ENCODE measurements at places on chromosomes 13 and 19.

DNA sequence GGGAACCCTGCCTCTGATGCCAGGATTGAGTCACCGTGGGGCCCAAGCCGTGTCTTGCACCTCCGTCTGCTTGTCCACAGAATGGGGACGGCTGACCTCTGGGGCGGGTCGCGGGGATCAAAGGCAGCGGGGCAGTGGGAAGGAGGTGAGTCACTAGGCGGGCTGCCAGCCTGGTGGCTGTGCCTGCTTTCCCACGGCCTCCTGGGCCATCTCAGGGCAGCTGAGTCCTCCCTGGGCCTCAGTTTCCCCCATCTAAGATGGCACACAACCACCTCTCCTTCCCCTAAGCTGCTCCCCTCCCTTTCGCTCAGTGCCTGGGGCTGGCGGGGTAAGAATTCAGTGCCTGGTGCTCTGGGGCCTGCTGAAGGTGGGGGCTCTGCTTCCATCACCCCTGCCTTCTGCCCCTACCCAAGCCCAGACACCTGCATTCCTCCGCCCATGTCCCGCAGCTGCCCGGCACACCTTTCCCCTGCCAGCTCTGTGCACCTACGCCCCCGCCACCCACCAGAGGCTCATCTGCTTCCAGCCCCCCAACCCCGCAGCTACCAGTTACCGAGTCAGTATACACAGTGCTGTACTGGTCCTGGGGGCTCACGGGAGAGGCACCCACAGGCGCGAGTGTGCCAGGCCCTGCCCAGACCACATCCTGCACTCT, 3.5 kb downstream of the MKNK2 start:
- no peak for DNase-seq

- peak; percentile 82 for DNase-seq
These were observed 73.4 kb upstream of the FLT1 start for GRCh38 chr13:28568286-28568685.

DNA sequence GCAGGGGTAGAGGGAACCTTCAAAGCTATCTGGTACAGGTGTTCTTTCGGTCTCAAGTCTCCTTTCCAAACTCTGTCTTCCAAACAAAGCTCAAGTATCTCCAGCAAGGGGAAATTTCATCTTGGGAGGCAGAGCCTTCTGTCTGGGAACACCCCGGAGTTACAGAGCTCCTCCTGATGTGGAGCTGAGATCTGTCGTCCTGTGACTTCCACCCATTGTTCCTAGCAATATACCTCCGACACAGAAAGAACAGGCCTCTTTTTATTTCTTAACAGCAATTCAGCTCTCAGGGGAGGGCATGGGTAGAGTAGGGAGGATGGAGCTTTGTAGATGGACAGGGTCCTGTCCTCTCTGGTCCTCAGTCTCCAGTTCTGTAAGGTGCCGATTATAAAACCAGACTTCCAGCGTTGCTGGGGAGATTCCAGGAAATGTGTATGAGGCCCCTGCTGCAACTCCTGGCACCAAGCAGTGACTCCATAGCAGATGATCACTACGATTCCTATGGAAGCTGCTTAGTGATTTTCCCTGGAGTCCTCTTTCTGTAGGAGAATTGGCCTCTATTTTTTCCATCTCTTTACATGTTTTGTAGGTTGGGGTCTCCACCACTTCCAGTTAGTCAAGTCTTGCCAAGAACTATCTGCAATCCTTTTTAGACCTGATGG, 56.0 kb upstream of the ARGLU1 start:
- DNase-seq: no peak

DNA sequence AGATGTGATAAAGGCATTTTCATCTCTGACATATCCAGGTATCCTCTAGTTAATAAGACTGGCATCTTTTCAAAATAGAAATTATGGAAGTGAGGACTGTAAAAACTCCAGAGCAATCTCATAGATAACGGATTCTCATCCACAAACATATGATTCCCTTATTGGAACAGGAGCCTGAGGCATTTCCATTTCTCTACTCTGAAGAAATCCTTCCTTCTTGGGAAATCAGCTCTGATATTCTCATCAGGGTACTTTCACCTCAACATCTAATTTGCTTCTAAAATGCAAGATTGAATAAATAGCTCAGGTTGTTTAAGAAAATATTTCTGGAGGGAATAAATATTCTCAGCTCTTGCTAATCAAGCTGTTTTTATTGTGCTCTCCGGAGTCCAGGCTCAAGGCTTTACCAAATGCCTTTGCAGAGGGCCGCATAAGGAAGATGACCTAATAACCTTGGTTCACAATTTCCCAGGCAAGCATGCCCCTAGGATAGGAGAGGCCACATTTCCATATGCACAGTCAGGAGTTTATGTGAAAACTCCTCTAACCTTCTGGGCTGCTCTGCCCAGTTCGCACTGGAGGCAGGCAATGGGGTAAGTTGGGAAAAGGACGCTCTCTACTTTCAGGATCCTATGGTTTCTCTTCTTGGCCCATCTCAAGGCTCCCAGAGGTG, 44.0 kb upstream of the RFC3 start:
- no peak for DNase-seq

DNA sequence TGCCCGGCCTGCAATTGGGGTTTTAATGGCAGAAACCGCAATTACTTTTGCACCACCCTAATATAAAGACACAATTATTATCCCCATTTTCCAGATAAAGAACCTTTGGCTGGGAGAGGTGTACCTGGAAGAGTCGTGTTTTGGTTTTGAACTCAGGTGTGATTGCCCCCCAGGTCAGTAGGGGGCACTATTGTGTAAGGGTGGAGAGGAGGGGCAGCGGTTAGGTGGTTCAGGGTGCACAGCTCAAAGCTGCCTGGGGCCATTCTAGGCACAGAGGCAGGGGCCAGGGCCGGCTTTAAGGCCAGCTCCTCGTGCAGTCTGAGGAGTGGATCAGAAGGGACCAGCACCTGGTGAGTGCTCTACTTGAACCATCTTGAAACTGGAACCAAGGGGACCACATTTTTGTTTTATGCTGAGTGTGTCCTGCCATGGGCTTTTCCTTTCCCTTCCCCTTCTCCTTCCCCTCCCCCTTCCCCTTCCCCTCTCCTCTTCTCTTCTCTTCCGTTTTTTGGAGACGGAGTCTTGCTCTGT, 5.8 kb upstream of the FCGRT start:
- DNase-seq: peak; percentile 70

DNA sequence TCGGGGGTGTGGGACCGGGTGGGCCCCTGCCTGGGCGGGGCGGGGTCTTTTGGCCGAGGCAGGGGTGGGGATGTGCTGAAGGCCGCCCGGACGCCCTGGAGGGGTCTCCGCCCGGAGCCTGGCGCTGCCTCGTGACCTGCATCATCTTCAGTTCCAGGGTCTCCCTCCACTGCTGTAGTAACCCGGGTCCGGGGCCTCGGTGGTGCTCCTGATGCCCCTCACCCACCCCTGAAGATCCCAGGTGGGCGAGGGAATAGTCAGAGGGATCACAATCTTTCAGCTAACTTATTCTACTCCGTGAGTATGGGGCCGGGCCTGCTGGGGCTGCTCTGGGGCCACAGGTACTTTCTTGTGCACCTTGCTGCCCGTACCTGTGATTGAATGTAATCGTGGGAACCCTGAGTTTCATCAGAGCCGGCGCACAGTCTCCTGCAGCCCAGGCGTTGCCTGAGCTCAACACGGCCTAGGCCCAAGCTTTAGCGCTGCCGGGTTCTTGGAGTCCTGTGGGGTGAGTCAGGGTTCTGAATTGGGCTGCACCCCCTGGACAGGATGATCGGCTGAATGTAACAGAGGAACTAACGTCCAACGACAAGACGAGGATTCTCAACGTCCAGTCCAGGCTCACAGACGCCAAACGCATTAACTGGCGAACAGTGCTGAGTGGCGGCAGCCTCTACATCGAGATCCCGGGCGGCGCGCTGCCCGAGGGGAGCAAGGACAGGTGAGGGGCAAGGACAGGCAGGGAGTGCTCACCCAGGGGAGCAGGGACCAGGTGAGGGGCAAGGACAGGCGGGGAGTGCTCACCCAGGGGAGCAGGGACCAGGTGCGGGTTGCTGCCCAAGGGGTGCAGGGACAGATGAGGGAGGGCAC, 10.5 kb downstream of the PEAK3 start:
- no peak for DNase-seq

- DNase-seq: no peak
These were observed 509.5 kb downstream of the SLITRK1 start for GRCh38 chr13:83372786-83373185.

- DNase-seq: no peak
These were observed 399.6 kb downstream of the LMO7 start for GRCh38 chr13:76035711-76036110.

DNA sequence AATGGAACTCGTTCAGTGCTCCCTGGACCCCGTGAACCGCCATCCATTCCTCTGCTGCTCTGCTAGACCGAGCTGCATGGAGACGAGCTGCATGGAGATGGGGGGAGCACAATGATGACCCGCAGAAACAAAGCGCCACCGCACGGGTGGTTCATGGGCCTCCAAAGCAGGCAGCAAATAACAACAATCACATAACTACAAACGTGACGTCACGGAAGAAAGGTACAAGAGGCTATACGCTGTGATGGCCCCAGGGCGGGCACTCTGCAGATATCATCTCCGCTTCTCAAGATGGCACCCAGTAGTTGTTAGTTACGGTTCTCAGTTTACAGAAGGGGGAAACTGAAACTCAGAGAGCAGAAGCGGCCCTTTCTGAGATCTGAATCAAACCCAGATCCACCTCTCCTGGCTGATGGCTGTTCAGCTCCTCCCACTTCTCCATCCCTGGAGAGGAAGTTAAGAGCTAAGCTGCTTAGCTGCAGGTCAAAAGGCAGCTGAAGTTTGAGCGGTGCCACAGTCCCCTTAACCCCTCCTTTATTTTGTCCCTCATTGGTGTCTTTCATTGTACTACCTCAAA, 1.7 kb downstream of the ATP13A1 start:
- DNase-seq: peak; percentile 47

GRCh38 chr13:29817604-29818378, 32.6 kb downstream of the UBL3 start:
- peak; percentile 37 for DNase-seq

DNA sequence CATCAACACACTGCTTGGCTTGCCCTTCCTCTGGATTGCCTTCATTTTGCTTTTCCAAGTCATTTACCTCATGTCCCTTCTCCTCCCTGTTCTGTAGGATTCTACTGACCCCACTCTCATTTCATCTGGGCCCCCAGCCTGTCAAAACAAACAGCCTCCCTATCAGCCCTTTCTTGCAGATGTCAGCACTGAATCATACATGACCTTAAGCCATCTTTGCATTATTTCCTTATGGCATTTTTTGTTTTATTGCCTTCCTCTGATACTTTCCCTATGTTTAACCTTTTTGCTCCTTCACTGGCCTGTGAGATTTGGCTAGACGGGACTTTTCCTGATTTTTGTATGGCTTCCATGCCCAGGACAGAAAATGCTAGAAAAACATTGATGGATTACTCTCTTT, 8.7 kb downstream of the LRCH1 start:
- DNase-seq: no peak

- DNase-seq: no peak
These were observed 8.4 kb upstream of the PRR19 start for GRCh38 chr19:42293540-42293939.

- peak; percentile 53 for DNase-seq
These were observed 186.2 kb downstream of the USP12 start for GRCh38 chr13:26985285-26985878.

DNA sequence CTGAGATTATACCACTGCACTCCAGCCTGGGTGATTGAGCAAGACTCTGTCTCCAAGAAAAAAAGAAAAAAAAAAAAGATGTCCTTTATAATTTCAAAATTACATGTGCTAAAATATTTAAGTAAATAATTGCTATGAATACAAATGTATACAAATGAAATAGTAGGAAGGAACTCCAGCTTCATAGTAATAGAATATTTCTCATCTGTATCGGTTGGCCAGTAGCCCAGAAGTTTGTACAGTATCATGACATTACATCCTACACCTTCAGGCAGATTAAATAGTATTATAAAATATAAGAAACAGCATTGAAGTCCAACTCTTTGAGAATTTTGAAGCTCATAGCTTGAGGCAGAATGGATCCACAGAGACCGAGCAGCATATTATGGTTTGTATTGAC, 36.5 kb upstream of the CLDN10 start:
- DNase-seq: no peak

- DNase-seq: no peak
These were observed 128.5 kb upstream of the TMTC4 start for GRCh38 chr13:100803091-100803490.

DNA sequence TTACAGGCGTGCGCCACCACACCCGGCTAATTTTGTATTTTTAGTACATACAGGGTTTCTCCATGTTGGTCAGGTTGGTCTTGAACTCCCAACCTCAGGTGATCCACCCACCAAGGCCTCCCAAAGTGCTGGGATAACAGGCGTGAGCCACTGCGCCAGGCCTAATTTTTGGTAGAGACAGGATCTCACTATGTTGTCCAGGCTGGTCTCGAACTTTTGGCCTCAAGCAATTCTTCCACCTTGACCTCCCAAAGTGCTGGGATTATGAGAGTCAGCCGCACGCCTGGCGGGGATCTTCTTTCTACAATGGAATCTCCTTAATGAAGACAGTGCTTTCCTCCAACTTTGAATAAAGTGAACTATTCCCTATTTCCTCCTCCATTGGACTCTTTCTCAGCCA, 5.8 kb downstream of the RASIP1 start:
- DNase-seq: no peak

GRCh38 chr13:113596321-113597200, 12.0 kb downstream of the TFDP1 start:
- DNase-seq: no peak

DNA sequence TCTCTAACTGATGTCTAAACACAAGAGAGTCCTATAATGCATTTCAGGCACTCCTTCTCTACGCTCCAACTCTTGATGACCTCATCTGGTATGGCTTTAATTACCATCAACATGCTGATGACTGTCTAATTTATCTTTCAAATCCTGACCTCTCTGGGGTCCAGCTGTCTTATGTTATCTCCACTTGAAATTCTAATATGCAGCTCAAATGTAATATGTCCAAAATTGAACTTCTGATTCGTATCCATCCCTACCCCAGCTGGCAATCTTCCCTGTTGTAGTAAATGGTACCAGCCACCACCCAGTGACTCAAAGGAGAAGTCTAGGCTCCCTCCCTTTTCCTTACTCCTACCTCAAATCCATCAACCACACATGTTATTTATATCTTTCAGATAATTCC, 288.0 kb upstream of the SLC10A2 start:
- no peak for DNase-seq

DNA sequence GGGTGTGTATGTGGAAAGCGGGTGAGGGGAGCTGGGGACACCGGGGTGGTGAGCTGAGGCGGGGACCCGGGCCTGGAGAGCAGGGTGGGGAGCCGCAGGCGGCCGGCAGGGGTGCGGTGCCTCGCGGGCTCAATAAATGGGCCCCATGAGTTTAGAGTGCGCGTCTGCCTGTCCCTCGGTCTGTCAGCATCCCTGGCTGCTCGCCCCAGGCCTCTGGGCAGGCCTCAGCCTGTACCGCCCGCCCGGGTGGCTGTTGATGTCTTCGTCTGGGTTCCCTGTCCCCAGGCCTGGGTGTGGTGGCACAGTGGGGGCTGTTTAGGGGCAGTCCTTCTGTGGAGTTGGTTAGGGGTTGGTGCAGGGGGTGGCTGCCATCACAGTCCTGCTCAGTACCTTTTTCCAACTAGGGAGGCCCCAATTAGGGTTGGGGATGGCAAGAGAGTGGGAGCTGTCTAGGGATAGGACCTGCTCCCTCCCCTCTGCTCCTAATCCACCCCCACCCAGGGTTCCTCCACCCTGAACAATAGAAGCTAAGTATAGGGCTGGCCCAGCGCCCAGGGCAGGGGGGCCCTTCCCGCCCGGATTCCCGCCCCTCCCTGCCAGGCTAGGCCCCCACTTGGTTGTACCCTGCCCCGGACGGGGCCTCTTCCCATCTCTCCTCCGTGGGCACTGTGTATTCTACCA, 12.2 kb downstream of the CIC start:
- no peak for DNase-seq

- DNase-seq: no peak
These were observed 9.1 kb downstream of the SPINT2 start for GRCh38 chr19:38273499-38273898.

All from hematopoietic multipotent progenitor cell (in vitro differentiated cells).